ENCODE measurements at places on chromosomes 2 and 18.

DNA sequence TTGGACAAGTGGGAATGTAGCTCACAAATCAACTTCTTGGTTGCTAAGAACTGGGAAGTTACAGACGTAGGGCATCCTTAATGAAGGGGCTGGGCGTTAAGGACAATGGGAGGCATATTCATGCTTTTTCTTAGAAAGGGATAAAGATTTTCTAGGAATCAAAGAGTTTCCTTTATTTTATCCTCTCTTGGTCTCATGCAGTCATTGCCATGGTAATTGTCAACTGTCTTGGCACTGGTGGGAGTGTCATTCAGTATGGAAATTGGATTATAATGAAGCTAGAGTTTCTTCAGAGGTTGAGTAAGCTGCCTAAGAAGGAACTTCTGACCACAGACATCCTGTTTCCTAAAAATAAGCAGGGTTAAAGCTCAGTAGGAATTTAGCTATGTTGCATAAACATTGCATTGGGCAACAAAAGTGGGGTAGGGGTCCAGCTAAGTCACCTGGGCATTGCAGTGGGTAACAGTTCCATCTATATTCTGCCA is 114.0 kb downstream of the LYPD6B start:
- no peak for DNase-seq

GRCh38 chr18:35379421-35379820 is 2.3 kb upstream of the ZNF396 start:
- no peak for DNase-seq

- no peak for DNase-seq
These were observed 39.4 kb downstream of the GORASP2 start for GRCh38 chr2:170968205-170969003.

DNA sequence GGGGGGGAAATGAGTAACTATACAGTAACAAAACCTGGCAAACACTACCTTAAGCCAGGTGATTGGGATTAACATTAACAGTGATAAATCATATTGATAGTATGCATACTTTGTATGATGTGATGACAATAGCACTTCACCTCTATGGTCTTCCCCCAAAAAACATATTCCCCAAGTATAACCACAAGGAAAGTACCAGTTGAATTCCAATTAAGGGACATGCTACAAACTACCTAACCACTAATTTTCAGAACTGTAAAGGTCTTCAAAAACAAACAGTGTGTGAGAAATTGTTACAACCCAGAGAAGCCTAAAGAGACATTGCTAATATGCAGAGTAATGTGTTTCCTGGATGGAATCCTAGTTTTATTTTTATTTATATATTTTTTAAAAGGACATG is 152.4 kb downstream of the ZRANB3 start:
- no peak for DNase-seq

DNA sequence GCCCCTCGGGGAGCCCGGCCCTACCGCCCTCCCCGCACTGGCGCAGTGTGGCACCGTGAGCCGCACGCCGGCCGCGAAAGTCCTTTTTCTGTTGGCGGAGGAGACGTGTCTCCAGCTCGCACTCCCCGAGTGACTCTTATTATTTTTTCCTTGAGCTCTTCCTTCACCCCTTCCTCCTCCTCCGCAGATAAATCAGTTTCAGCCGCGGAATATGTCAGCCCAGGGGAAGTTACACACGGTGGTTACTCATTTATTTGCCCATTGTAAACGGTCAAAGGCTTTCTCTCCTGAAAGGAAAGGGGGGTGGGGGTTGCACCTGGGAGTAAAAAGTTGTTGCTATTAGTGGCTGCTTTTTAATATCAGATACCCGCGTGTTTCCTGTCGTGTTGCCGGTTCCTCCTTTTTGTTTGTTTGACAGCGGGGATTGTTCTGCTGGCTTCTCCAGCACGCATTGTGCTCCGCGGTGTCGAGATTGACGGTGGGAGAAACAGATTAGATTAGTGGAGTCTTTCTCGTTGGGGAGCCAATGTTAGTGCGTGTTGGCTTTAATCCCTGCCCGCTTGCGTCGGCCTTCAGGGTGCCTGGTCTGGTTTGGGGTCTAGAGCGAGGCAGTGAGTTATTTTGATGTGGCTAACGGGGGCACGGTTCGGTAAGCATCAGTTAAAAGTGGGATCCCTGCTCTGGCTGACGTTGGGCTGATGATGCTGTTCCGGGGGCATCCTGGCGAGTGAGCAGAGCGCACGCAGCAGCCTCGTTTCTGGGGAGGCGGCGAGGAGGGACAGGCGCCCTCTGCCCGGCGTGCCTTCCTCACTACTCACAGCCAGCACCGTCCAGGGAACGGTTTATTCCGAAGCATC is 1.6 kb downstream of the CRIM1 start:
- DNase-seq, result peak; percentile 17

GRCh38 chr2:52828112-52828511 is 939.5 kb upstream of the CHAC2 start:
- no peak for DNase-seq

DNA sequence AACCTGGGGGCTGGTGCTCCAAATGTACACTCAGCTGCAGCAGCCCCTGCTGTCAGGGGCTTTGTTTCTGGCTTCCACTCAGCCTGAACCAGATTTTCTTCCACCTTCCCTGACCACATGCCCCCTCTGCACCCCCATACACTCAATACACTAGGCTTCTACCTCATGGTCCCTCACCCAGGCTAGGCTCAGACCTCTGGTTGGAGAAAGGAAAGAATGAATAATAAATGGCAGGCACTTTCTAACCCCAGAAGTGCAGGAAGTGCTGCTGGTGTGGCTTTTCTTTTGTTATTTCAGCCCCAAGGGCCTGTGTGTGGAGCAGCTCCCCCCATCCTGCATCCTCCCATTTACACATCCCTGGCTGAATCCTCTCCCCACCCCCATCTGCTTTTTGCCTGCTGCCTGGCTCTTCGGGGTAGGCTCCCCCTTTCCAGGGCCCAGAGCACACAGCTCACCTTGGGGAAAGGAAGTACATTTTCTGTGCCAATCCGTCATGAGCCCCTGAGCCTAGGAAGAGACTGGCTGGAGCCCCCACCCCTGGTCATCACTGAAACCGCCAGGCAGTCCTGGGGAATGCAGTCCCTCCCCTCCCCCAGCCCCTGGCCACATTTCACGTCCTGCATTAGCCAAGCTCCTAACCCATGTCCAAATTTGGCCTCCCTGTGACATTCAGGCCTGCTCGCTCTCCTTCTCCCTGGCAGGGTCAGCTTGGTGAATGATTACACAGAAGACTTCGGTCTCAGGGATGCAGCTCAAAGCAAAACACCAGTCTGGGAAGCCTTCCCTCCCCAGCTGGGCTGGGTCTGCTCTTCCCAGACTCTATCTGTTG is 2.6 kb downstream of the DYSF start:
- no peak for DNase-seq

- DNase-seq, result no peak
These were observed 14.9 kb upstream of the ITPRID2 start for GRCh38 chr2:181876614-181877063.

GRCh38 chr2:203018181-203018580 is 3.5 kb downstream of the NBEAL1 start:
- no peak for DNase-seq

GRCh38 chr2:122519366-122519765 is 763.9 kb downstream of the TSN start:
- no peak for DNase-seq

DNA sequence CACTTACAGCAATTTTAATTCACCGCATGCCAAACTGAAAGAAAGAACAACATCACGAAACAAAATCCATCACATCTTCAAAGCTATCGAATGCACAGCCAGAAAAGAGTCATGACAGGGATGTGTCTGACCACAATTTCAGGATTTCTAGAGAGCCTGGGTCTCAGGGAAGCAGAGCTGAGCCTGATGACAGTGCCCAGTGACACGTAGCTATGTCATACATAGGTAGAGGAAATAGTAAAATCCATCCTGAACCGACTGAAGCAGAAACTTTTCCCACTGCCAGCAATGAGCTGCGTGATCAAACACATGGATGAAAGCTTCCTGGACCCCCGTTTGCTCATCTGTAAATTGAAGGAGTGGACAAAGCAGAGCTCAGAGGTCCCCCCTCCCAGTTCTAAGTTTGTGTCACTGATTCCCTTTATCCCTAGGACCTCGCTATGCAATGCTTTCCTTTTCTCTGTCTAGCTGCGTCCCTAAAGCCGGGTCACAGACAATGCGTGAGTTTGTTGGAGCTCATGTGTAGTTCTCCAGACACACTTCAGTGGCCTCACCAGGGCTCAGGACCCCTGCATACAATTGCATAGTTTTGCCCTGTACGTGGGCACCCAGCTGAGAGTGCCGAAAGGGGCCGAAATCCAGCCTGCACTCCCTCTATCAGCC is 37.6 kb downstream of the CCBE1 start:
- no peak for DNase-seq

DNA sequence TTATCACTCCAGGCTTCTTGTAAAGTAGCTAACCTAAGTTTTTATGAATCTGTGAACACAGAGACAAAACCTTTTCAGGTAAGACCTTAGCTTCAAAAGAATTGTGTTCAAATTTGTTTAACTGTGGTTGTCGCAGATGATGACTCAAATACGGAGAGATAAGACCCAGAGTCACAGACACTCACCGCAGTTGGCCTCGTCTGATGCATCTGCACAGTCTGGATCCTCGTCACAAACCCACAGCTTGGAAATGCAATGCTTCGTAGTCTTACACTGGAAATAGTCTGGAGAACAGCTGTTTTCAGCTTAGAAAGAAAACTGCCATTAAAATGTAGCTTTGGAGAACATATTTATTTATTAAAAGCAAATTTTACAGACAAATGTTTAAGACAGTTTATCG is 1662.1 kb upstream of the NXPH2 start:
- DNase-seq, result no peak

GRCh38 chr18:3508576-3509549 is 58.9 kb downstream of the TGIF1 start:
- no peak for DNase-seq

- DNase-seq, result no peak
These were observed 229.3 kb downstream of the SMAD2 start for GRCh38 chr18:47701134-47701533.

- DNase-seq, result no peak
These were observed 197.2 kb downstream of the CYP26B1 start for GRCh38 chr2:71950256-71951082.

GRCh38 chr2:188819011-188819410 is 155.2 kb upstream of the COL3A1 start:
- no peak for DNase-seq

DNA sequence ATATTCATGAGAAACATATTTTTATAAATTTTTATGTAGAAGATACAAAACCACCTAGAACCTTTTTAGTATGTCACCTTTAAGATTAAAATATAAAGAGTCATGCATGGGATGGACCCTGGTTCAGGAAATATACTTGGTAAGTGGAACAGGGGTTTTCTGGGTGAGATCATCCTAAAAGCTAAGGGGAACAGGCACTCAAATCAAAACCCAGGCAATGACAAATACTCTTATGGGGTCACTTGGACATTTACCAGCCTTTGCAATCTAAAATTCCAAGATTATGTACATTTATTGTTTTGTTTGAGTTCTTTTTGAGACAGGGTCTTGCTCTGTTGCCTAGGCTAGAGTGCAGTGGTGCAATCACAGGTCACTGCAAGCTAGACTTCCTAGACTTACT is 65.8 kb downstream of the SGPP2 start:
- DNase-seq, result no peak

DNA sequence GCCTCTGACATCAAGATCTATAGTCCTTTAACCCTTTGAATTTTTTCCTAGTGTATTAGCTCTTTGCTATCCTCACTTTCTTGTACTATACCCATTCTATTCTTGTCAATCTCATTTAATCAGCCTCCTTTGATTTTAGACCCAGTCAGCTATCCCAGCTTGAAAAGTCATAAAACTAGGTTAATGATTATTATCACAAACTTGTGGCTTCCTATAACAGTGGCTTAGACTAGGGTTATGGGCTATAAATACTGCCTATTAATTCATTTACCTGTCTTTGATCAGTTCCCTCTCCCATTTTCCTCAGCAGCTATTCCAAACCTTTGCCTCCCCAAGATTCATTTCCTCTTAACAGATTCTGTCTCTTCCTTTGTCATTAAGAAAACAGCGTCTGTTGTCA is 174.8 kb downstream of the UBR3 start:
- no peak for DNase-seq

- peak; percentile 50 for DNase-seq
These were observed 10.6 kb upstream of the HOXD4 start for GRCh38 chr2:176140513-176141317.

- DNase-seq, result no peak
These were observed 22.3 kb downstream of the PXDN start for GRCh38 chr2:1721706-1722646.

DNA sequence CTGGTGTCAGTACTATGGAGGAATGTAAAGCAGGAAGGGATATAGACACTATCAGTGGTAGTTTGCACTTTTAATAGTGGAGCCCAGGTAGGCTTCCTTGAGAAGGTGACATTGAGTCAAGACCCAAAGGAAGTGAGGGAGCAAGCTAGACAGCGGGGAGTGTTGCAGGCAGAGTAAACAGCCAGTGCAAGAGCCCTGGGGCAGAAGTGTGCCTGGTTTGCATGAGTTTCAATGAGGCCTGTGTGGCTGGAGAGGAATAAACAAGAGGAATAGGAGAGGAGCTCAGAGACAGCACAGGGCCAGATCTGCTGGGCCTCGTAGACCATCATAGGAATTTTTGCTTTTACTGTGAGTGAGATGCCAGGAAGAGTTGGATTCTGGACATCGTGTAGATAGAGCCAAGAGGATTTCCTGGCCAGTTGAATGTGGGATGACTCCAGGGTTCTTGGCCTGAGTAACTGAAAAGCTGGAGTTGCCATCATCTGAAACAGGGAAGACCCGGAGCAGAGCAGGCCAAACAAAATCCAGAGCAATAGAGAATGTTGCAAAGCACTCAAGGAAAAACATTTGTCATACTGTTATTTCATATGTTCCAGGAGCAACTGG is 102.5 kb downstream of the SP3 start:
- DNase-seq, result no peak

GRCh38 chr18:26956863-26957262 is 91.4 kb upstream of the AQP4 start:
- no peak for DNase-seq
